Brain pericyte (primary cell): ENCODE measurements at places on chromosomes 12 and 14.

- no peak for DNase-seq
Measured at GRCh38 chr12:94553130-94553519, 93.5 kb upstream of the CEP83 start.

- no peak for DNase-seq
Measured at GRCh38 chr12:27614866-27615265, 81.4 kb upstream of the REP15 start.

DNA sequence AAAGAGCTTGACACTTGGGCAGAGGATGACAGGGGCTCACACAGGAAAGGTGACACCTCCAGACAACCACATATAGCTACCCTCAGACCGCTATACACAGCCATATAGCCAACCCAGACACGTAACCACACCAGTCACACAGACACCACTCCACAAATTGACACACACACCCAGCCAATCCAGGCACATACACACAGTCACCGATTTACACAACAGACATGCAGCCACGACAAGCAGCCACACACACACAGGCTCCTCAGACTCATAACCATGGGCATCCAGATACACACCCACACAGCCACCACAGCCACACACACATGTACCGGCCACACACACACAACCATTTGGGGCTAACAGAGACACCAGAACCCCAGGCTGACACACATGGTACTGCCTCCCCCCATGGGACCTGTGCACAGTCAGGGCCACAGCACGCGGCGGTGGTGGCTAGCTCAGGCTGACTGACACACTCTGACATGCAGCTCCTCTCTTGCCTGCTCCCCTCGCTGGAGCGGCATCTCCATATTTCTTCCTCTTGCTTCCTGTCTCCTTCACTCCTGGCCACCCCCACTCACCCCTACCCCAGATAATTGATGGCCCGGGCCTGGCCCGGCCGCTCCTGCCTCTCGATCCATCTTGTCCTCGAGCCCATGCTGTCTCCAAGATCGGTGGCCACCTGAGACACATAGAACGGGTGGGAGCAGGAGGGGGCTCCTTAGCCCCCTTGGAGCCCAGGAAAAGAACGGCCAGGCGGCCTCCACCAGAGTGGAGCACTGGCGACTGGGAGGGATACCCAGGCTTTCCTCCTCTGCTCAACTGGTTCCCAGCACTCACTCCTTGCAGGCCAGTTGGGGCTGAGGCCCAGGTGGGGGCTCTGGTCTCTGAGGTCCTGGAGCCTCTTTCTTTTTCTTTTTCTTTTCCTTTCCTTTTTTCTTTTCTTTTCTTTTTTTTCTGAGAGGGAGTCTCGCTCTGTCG, 6.0 kb upstream of the SHMT2 start:
- DNase-seq: no peak

DNA sequence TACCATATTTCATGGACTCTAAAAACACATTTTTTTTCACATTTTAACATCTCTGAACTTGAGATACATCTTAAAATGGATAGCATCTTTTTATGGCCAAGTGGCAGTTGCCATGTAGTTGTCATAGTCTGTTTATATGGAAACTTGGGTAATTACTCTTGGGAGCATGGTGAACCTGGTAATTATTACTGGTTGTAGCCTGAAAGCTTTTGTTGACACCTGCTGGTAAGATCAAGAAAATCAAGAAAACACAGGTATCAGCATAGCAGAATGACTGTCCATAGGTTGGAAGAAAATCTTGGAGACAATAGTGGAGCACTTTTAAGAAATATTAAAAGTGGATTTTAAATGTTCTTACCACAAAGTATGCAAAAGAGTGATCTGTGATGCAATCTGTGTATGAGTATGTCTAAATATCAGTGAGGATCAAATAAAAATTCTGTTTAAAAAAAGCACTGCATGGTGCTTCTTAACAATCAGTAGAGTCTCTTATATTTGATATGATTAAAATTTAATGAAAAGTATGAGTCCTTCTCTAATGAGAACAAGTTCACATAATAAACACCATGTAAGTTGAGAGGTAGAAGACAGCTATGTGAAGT, 44.2 kb downstream of the TTC8 start:
- DNase-seq: no peak

GRCh38 chr14:63453443-63453936, 89.7 kb downstream of the PPP2R5E start:
- no peak for DNase-seq

DNA sequence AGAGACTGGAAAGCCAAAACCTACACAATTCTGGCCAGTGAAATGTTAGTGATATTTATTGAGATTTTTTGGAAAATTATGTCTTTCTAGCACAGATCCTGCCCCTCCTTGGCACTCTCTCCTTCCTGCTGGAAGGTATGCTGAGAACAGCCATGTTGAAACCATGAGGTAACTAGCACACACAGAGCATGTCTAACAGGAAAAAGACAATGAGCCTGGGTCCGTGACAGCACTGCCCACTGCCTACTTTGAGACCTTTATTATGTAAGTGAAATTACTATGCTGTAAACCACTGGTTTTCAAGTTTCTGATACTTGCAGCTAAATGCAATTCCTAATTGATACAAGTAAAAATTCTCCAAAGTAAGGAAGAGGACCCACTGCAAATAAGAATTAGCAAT, 81.6 kb upstream of the SINHCAF start:
- DNase-seq: no peak

GRCh38 chr14:55926007-55926406, 192.2 kb upstream of the PELI2 start:
- DNase-seq: no peak

DNA sequence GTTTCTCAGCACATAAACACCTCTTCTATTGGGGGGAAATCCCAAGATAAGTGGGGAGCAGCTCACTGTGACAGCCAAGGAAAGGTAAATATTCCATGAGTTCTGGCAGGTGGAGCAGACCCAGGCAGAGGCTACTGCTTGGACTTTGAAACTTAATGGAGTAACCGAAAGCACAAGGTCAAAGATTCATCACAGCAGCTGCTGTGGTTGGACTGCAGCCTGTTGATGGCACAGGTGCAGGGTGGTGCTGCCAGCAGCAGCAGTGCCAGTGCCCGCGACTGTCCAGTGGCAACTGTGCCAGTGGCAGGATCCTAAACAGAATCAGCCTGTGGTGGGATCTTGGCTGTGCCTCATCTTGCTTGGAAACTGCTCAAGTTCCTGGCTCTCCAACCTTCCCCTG, 81.4 kb upstream of the ARID2 start:
- no peak for DNase-seq

- DNase-seq: no peak
Measured at GRCh38 chr14:53516261-53516774, 363.2 kb upstream of the DDHD1 start.

DNA sequence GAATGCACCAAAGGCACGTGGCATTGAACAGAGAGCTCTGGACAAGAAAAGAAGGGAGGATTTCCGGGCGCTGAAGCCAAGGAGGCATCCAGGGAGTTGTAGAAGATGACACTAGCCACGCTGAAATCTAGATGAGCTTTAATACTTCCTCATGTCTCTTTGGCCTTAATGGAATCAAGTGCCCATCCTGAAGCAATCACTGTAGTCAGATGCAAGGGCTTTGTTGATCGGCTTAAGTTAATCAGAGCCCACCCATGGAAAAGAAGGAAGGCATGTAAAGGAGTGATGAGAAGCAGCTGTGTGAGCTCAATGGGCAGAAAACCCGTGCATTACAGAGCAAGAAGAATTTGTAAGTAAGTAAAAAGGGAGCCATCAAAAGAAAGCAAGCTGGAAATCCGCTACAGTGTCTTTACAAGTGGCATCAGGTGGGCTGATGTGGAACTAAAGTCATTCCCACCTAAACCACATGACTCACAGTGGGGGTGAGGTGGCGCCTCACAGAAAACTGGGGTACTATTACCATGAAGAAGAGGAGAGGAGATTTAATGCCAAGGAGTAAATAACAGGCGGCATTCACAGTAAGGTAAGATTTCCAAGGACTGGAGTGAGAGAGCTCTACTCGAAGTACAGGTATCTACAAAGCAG, 48.4 kb downstream of the NDUFA12 start:
- no peak for DNase-seq

DNA sequence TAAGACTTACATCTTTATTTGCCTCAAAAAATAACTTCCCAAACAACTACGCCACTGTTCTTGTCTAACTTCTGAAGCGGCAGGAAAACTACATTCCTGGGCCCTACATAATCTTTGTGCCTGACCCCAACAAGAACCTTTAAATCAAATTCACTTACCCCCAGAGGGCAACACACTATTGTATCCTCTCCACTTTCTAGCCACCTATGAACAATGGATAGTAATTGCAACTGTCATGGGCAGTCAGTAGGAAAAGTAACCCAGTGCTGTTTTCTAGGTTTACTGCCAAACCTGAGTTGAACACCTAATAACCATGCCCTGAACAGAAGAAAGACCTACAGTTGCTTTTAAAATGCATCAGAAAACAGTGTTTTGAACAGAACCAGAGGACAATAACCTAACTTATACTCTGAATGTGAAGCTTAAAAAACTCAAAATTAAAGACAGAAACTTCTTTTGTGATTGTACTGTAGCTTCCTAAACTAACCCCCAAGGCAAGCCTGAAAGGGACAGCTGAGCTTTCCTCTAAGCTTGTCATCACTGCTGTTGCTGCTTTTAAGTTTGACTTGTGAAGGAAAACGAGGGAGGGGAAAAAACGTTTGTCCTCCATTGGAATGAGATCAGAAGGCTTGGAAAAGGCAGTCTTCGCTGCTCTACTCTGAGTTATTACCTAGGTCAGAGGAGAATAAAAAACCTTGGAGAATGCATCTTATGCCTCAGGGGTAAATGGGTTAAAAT, 195.7 kb downstream of the SOX5 start:
- no peak for DNase-seq

GRCh38 chr12:25670076-25671055, 117.3 kb upstream of the LMNTD1 start:
- DNase-seq: no peak

GRCh38 chr12:23083267-23083666, 458.3 kb downstream of the ETNK1 start:
- no peak for DNase-seq

DNA sequence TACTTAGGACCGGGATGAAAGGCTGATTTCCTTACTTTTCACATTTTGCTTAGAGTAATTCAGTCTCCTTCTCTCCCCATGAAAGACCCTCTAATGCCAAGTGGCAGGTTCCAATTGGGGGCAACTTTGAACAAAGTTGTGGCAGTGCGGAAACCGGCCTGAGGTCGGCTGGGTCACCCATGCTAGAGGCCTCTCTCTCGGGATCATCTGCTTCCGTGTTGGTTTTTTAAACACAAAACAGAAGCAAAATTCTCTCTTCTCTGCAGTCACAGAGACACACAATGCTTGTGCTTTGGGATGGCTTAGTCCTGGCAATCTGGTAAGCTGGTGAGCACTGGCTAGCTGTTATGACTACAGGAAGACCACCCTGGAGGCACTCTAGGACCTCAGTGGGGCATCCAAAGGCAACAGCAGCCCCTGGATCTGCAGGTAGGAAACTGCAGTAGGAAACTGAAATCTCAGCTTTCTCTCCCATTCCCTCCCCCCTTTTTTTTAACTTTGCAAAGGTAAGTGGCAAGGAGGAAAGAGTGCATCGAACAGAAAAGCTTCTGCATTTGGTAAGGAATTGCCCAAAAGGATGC, 102.1 kb downstream of the BCL11B start:
- no peak for DNase-seq
